ENCODE measurements at places on chromosomes 5 and 9.

DNA sequence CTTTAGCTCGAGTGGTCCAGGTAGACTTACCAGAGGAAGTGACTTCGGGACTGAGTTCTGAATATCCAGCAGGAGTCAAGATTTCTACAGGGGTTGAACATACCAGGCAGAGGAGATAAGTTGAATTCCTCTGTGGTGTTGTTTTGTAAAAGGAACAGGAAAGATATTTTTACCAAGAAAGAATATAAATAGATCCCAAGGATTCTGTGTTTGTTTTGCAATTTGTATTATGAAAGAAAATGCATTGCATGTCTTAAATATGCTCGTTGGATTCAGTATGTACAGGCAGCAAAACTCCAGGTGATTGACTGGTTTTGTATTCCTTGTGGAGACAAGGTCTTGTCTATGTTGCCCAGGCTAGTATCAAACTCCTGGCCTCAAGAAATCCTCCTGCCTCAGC, 197.8 kb downstream of the FRMD3 start:
- no peak for DNase-seq

- DNase-seq, result no peak
Measured at GRCh38 chr5:142644640-142645361, 41.1 kb downstream of the FGF1 start.

DNA sequence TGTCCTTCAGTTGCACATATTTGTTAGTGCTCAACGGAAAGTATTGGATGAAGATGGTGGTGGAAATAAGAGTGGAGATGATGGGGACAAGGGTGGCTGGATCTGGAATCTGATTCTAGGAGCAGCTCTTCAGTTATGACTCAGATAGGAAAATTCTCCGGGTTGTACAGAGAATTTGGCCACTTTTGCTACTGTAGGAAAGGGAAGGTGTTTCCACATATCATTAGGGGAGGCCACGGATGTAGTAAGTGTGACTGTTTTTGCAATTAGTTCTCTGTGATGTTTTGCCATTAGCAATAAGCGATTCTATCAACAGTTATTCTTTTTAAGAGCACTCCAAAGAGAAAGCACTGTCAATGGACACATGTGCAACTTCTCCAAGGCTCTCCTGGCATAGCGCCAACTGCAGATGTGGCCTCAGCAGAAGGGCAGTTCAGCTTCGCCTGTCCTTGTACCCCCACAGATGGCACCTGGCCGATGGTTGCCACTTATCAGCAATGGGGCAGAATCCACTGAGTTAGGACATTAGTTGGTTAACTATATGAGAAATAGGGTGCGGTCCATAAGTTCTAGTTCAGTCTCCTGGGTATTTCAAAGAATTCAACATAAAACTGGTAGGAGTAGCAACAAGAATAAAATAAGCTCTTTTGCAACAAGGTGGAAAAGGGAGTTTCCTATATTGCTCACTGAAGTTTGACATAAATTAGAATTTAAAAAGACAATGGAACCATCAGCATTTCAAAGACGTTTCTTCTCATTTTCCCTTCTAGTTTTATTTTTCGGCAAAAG, 96.3 kb downstream of the ARSB start:
- DNase-seq, result no peak

DNA sequence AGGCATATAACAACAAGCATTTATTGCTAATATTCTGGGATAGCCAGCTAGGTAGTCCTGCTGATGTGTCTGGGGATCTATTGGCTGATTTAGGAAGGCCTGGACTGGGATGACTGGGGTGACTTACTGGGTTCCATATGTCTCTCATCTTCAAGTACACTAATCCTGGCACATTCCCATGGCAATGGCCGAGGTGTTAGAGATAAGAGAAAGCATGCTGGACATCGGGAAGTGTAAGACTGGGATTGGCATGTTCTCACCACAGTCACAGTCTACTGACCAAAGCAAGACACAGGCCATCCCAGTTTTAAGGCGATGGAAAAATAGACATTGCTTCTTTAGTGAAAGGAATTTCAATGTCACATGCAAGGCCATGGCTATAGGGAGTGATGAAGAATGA, 29.7 kb downstream of the F2R start:
- DNase-seq, result no peak

DNA sequence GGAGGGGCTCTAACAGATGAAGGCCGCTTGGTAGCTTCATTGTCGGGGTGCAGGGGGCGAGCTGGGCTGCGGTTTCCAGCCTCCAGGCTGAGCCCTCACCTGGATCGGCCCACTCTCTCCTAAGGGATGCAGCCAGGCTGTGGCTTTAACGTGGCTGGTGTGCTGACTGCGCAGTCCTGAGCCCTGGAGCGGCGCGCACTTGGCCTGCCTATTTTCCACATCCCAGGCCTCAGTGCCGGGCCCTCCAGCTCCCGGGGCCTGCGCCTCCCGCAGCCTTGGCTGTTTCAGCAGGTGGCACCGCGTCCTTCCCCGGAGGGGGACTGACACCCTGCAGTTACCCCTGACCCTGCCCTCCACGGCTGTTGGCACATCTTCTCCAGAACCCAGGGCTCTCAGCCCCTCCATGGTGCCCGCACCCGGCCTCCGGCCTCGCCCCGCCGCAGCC, 1.4 kb downstream of the RNU6ATAC start:
- DNase-seq, result no peak

DNA sequence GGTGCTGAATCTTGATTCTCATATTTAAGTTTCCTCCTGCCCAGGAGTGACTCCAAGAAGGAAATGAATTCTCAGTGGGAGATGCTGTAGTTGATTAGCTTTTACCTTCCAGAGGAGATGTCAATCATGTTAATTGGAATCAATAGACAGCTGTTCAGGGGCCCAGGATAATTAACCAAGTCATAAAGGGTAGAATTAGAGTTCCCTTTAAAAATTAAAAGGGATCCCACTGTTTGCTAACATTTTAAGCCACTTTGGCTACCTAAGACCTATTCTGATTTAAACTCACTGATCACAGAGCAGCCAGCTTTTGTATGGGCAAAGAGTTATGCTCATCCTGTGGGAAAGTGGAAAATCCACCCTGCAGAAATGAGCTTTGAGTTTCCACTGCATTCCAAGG, 249.6 kb downstream of the SLIT3 start:
- DNase-seq, result no peak

DNA sequence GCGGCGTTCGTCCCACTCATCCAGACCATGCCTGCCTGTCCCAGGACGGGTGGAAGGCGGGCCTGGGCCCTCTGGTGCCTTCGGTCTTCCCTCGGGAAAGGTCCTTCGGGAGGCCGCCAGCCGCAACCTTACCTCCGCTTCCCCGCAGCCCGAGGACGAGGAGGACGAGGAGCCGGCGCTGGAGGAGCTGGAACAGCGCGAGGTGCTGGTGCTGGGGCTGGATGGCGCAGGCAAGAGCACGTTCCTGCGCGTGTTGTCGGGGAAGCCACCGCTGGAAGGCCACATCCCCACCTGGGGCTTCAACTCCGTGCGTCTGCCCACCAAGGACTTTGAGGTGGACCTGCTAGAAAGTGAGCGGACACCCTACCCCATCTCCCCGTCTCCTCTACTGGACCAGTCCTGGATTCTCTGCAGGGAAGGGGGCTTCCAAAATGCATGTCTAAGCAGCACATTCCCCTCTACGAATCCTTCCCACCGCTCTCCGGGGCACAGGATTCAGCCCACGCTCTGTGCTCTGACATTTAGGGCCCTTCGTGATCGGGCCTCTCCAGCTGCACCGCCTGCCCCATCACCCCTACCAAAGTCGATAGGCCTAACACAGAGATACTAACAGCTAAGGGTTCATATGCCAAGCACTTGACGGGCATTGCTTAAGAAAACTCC, 1.1 kb downstream of the ARL10 start:
- DNase-seq, result no peak

DNA sequence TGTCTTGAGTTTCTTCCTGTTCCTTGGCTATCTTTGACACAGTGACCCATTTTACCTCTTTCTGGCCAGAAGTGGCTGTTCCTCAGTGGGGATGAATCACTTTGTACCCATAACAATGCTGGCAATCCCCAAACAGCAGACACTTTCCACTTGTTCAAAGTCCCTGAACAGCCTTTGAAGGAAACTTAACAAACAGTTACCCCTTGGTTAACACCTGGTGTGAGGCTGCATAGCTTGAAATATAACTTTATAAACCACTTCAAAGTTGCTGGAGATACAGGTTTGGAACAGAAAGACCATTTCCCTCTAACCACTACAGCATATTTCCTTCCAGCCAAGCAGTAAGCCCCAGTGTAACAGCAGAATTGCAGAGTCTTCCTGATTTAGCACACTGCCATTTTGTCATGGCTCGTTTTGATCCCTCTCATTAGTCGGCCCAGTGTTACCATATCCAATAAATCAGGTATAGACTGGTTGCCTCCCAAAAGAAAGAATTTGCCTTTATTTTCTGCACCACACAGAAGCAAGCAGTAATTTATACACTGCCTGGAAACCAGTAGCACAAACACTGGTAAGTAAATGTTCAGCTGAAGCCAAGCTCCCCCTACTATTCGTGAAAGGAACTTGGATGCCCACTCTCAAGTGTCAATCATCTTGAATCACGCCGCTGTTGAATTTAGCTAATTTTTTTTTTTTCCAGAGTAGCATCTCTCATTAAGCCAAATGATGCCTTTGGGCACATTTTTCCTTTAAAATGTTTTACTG, 225.9 kb downstream of the PIK3R1 start:
- no peak for DNase-seq

DNA sequence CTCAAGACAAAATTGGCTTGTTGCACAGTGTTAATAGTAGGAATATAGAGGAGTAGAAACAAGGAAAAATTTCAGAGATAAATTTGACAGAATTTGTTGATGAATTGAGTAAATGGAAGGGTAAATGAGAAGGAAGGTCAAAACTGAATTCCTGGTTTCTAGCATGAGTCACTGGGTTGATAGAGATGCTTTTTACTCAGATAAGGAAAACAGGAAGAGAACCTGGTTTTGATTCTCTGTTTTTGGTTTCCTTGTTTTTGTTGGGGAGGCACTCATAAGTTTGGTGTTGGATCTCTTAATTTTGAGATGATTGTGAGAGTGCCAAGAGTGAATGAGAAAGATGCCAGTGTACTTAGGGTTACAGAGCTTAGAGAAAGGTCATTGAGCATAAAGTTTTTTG, 7.1 kb downstream of the LRRC70 start:
- DNase-seq, result no peak

GRCh38 chr9:78707481-78707991, 410.6 kb downstream of the PSAT1 start:
- no peak for DNase-seq

GRCh38 chr5:169980418-169981053, at the start of gene INSYN2B:
Gene INSYN2B (minus strand): TSS chr5:169980495. CDS start chr5:169883898, 96,597 bp downstream.
- DNase-seq, result no peak

DNA sequence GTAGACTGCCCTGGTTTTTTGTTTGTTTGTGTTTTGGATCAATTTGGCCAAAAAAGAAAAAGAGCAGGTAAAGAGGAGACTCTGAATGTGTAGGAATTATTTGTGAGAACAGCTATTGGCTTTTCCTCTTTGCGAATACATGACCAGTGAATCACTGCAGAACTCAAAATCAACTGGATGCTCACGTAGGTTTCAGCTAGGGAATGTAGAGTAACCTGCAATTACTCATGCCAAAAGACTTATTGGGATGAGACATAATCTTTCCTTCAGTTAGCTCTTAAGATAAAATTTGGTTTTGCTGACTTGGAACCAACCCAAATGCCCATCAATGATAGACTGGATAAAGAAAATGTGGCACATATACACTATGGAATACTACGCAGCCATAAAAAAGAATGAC, 348.0 kb downstream of the NPR3 start:
- DNase-seq, result no peak

GRCh38 chr5:59764361-59764760, 129.2 kb downstream of the PDE4D start:
- no peak for DNase-seq

GRCh38 chr9:36729906-36730305, 157.2 kb downstream of the MELK start:
- no peak for DNase-seq

GRCh38 chr9:130933114-130934046, 5.7 kb downstream of the FIBCD1 start:
- no peak for DNase-seq

- DNase-seq, result no peak
Measured at GRCh38 chr9:76162086-76162730, 232.0 kb downstream of the RFK start.

- no peak for DNase-seq
Measured at GRCh38 chr5:58037899-58038298, 422.0 kb downstream of the PLK2 start.

- DNase-seq, result no peak
Measured at GRCh38 chr5:72845889-72846288, 29.4 kb downstream of the TNPO1 start.

DNA sequence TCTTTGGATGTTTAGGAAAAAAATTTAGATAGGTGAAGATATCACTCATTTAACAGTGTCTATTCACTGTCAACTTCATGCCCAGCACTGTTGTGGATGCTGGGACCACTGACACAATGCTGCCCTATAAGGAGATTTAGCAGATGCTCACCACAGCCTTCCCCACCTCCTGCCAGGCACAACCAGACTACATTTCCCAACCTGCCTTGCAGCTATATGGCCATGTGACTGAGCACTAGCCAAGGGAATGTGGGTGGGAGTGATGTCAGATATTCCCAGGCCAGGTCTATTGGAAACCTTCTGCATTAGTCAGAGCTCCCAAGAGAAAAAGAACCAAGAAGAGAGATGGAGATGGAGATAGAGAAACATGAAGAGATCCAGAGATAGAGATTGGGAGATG, 302.6 kb upstream of the TAS2R1 start:
- DNase-seq, result no peak

DNA sequence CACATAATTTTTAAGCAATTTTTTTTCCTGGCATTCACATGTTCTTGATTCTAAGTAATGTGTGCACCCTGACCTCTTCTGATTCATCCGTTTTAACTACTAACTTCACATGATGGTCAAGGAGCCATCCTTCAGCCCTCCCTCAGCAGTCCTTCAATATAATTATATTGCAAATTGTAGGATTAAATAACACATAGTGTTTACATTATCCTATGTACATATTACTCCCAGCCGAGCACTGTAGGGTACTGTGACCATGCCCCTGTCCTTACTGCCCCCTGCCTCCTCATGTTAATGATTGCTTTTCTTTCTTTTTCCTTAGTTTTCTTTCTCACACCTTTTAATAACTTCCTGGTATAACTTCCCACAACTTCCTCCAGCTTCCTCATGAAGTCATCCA, 96.3 kb upstream of the FANCC start:
- DNase-seq, result no peak

DNA sequence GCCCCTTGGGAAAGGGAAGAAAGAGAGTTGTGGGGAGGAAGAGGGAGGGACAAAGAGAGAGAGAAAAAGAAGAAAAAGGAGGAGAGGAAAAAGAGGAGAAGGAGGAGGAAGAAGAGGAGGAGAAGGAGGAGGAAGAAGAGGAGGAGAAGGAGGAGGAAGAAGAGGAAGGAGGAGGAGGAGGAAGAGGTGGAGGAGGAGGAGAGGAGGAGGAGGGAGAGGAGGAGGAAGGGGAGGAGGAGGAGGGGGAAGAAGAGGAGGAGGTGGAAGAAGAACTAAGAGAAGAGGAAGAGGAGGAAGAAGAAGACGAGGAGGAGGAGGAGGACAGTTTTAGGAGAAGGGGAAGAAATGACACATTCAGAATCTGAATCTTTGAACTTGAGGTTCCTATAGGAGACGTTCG, 7.4 kb downstream of the SLC36A2 start:
- DNase-seq, result no peak
